Astrocyte (in vitro differentiated cells and primary cell): ENCODE measurements at places on chromosomes 6 and 20. TPM values are rescaled to one million over a fixed set of nuclear protein-coding genes. Genes with fewer than 3 reads are reported as not detected.
A peak's percentile ranks its signal among the peaks of the same experiment; 100 is the strongest.

- DNase-seq, result no peak
Measured at GRCh38 chr20:48359692-48360341, 468.0 kb downstream of the PREX1 start.

- DNase-seq, result no peak
Measured at GRCh38 chr6:40732878-40733277, 145.7 kb upstream of the LRFN2 start.

DNA sequence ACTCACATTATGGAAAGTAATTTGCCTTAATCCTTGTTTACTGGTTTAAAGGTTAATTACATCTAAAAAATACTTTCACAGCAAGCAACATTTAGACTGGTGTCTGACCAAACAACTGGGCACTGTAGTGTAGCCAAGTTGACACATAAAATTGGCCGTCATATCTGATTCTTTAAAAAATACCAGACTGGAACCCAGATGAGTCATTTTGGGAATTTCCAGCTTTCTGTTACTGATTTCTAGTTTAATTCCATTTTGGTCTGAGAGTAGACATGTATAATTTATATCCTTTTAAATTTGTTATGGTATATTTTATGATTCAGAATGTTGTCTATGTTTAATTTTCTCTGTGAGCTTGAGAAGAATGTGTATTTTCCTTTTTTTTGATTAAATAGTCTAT lies 44.1 kb downstream of the SCP2D1 start:
- DNase-seq, result peak; percentile 3

The RFX6 gene
- total RNA-seq, result not detected in 2 replicates

- no peak for DNase-seq
Measured at GRCh38 chr20:5463007-5463686, 146.4 kb upstream of the PROKR2 start.

The LAMA2 gene
- total RNA-seq, result 1.7 and 1.8 TPM in 2 replicates

DNA sequence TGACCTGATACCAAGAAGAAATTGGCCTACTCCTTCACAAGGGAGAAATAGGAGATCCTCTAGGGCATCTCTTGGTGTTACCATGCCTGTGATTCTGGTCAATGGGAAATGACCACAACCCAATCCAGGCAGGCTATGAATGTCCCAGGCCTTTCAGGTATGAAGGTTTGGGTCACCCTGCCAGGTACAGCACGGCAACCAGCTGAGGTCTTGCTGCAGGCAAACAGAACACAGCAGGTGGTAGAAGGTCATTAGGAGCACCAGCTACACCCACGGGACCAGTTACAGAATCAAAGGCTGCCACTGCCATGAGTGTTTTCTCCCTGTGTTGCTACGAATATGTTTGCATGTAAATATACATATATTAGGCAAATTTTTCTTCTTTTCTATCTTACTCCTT lies 202.3 kb downstream of the ERMARD start:
- DNase-seq, result no peak

GRCh38 chr6:107735906-107736635 lies 88.0 kb downstream of the SCML4 start:
- no peak for DNase-seq

The CST5 gene
- total RNA-seq, result 0.41 and 0.50 TPM in 2 replicates

GRCh38 chr6:88177961-88178464 lies 11.9 kb upstream of the CNR1 start:
- peak; percentile 10 for DNase-seq

DNA sequence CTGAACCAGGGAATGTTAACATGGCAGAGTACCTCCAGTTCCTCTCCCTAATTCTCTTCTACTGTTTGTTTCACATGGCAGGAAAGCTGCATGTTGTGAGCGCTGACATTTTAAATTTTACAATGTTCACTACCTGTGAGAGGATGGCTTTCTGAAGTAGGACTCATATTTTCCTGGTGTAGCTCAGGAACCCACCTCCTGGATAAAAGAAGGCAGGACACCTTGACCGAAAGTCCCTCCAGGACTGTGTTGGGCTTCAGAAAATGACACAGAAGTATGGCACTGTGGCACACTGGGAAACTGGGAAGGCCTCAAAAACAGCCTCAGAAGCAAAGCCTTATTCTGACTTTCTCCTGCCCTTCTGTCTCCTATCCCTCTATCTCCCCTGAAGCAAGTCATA lies 33.3 kb downstream of the PTPRK start:
- no peak for DNase-seq

The HLA-DMA gene
- total RNA-seq, result 5.2 and 8.1 TPM in 2 replicates

GRCh38 chr20:57908704-57909630 lies 199.2 kb upstream of the PMEPA1 start:
- no peak for DNase-seq

GRCh38 chr6:11536795-11537194 lies 754 bp upstream of the TMEM170B start:
- DNase-seq, result no peak

DNA sequence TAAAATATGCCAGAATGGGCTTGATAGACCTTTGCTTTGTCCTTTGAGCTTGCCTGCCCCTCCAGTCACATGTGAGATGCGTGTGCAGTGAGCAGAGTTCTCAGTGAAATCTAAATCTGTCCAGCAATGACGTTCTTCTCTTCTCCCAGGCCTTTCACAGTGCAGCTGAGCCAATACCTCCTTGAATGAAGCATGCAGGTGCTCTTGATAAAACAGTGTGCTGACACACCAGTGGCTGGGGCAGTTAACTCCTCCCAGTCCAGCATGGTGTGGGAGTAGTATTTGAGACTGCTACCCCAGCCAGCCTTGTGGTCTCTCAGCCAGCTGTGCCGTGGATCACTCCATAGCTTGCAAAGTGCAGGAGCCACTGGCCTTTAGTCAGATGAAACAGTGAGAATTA lies 240.5 kb downstream of the FARS2 start:
- DNase-seq, result peak; percentile 49

The SERINC3 gene
- 94.3 and 107 TPM in 2 replicates for total RNA-seq

The LTB gene
- 0.26 and 0.52 TPM in 2 replicates for total RNA-seq

DNA sequence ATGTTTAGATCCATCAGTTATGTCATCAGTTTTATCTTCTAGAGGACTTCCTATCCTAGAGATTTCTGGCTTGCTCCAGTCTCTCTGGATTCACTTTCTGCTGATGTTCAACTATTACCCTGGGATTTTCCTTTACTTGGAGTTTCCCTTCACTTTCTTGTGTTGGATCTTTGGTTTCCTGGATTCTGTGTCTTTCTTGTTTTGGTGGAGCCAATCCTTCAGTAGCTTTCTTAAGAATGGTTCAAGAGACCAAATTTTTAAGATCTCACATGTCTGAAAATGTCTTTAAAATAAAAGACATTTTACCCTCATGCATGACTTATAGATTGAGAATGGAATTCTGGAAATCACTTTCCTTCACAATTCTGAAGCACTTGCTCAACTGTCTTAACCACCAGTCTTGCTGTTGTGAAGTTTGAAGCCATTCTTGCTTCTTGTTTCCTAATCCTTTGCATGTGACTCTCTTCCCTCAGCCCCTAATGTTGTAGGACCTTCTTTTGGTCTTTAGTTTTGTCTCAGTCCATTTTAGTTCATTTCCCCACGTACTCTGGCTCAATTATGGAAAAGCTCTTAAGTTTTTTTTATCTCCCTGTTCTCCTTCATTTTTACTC lies 87.9 kb downstream of the ARID1B start:
- no peak for DNase-seq

GRCh38 chr20:63248835-63249591 lies 5.2 kb downstream of the NKAIN4 start:
- DNase-seq, result no peak

GRCh38 chr20:58407201-58407873 lies 18.3 kb downstream of the VAPB start:
- DNase-seq, result peak; percentile 30

- no peak for DNase-seq
Measured at GRCh38 chr20:48754292-48754691, 73.5 kb downstream of the PREX1 start.

DNA sequence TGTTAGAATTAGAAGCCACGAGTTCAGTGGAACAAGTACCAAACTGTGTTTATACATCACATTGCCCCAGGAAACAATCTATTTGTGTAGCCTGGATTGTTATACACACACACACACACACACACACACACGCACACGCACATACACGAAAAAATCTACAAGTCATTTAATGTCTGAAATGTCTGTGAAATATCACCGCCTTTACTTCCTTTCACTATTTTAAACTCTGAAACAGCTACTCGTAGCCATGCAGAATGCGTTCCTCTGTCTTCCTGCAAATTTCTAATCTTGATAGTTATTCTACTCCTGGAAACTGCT lies 84.4 kb upstream of the SCAF8 start:
- no peak for DNase-seq

The FRS3 gene
- 3.1 and 3.6 TPM in 2 replicates for total RNA-seq

GRCh38 chr20:64176551-64176950 lies 12.3 kb downstream of the MYT1 start:
- no peak for DNase-seq

GRCh38 chr6:26152226-26153101 lies 65.2 kb downstream of the HFE start:
- peak; percentile 66 for DNase-seq

DNA sequence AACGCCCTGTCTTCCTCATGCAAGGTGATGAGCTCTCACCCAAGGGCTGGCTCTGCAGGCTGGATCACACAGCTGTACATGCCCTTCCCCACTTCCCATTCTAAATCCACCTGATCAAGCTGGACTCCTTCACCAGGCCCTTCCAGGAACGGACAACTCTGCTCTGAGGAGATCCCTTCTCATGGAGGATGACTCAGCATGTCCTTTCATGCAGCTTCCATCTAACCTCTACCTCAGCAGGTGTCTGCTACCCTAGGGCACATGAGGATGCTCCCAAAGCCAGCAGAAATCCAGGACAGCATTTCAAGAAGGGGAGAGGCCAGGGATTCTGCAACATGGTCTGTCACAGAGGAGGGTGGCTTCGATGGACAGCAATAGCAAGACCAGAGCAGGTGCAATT lies 61.2 kb downstream of the PCSK2 start:
- no peak for DNase-seq

GRCh38 chr6:166957087-166957804 lies 896 bp upstream of the RNASET2 start:
- no peak for DNase-seq

The PSORS1C1 gene
- total RNA-seq, result 8.8 and 9.2 TPM in 2 replicates

DNA sequence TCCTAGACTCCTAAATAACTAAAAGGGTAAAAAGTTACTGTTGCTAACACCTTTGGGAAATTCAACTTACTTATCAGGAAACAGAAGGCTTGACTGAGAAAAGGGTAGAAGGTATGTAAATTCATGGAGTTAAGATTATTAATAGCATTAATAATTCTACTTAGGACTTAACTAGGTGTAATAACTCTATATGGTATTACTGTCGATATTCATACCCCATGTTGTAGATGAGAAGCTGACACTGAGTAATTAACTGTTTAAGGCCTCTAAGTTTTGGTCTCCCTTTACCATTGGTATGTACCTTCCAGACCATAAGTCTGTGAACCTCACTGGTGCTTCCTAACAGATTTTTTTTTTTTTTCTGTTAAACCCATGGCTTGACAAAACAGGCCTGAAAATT lies 15.4 kb downstream of the GLO1 start:
- no peak for DNase-seq

The IL17A gene
- total RNA-seq, result not detected in 2 replicates

The TRDN gene
- total RNA-seq, result not detected in 2 replicates

The TFAP2B gene
- total RNA-seq, result not detected in 2 replicates

DNA sequence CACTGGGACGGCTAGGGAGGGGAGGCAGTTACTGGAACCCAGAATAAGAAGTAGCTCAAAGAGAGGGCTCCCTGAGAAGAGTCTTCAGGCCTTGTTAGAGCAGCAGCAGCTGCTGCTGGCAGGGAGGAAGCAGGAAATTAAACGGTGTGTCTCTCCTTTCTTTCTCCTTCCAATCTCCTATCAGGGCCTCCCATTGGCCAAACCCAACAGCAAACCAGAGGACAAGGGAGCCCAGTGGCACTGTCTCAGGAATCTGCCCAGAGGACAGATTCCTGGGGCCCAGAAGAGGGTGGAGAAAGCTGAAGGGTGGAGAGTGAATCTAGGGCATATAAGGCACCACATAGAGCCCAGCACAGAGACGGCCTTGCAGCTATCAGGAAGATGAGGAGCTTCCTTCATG lies 10.2 kb downstream of the BTN3A1 start:
- DNase-seq, result no peak

The TLDC2 gene
- total RNA-seq, result not detected in 2 replicates
